ENCODE measurements at places on chromosomes 13 and 19. TPM values are rescaled to one million over a fixed set of nuclear protein-coding genes. Genes with fewer than 3 reads are reported as not detected.

The PPAN gene
- total RNA-seq = 273 TPM

The LYPD3 gene
- 0.84 TPM for total RNA-seq

The KIR2DL4 gene
- not detected for total RNA-seq

The SYNE4 gene
- total RNA-seq = 1.9 TPM

The ZIC2 gene
- total RNA-seq = not detected

The CYP2B6 gene
- not detected for total RNA-seq
